ENCODE measurements at places on chromosomes 4 and X.

GRCh38 chr4:104128031-104128849, 366.5 kb downstream of the CXXC4 start:
- no peak for DNase-seq

GRCh38 chr4:29311247-29311646, 1408.9 kb upstream of the PCDH7 start:
- no peak for DNase-seq

- no peak for DNase-seq
These were observed 7.5 kb downstream of the TLR10 start for GRCh38 chr4:38775326-38775725.

DNA sequence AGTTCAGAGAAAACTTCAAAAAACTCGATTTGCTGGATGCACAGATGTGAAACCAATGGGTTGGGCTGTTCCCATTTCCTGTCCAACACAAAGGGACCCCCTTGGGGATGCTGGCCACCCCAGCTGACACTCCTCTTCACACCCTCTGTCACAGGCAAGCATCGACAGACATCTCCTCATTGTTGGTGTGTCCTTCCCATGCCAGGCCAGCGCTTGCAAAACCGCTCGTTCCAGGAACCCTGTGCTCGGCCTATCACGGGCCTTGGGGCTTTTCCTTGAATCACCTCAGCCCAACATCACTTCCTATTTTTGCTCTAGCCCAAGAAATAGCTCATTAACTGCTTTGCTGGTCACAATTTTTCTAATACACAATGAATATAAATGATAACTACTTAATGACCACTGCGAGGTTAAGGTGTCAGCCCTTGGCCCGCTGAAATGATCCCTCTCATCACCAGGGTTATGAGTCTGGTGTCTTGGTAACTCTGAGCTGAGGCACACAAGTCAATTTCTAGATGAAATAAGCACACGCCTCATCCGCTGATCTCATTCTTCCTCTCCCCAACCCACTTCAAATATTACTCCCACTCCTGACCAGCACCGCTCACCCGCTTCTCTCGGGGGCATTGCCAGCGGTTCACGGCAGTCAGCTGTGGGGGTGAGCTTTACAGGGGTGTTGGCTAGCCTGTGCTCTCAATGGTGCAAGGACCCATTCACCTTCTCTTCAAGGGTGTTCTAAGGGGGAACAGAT, 32.3 kb downstream of the BCOR start:
- DNase-seq, result no peak

- no peak for DNase-seq
These were observed 26.4 kb downstream of the DHRSX start for GRCh38 chrX:2474280-2474962.
